Cerebellar nuclear complex (tissue), 1 donor: ENCODE measurements at places on chromosomes 1 and 21.
A peak's percentile ranks its signal among the peaks of the same experiment; 100 is the strongest.

- DNase-seq = no peak
Measured at GRCh38 chr1:232227306-232227705, 402.6 kb downstream of the SIPA1L2 start.

DNA sequence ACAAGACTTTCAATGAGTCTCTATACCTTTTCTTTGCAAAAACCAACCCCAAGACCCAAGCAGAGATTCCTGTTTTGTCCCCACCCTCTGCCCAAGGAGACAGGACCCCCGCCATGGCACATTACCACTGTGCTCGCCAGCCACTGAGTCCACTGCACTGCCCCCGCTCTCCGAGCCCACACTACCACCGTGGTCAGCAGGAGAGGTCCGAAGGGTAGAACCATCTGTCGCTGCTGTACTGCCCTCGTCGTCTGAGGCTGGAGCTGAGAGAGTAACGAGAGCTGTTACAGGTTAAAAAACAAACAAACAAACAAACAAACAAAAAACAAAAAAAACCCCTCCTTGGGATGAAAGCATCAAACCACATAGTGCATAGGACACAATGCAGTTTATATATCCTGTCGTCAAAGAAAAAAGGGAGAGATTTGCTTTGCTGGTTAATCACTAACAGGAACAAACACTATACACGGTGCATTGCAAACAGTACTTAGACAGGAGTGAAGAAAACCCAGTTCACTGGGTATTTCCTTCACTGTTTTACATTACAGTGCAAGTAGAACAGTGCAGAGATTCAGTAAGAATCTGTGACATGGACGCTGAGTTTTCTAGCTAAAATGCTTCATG, 71.0 kb downstream of the UBR4 start:
- DNase-seq = no peak

DNA sequence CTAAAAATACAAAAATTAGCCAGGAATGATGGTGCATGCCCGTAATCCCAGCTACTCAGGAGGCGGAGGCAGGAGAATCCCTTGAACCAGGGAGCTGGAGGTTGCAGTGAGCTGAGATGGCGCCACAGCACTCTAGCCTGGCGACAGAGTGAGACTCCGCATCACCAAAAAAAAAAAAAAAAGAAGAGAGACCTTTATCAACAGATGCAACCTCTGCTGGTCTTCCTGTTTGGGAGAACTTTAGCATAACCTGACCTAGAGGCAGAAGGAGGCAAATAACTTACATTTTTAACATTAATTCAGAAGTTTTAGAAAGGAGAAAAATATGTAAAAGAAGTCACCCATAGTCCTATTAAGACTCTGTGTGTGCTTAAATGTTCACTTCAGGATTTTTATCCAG, 32.4 kb downstream of the SLAMF1 start:
- no peak for DNase-seq

DNA sequence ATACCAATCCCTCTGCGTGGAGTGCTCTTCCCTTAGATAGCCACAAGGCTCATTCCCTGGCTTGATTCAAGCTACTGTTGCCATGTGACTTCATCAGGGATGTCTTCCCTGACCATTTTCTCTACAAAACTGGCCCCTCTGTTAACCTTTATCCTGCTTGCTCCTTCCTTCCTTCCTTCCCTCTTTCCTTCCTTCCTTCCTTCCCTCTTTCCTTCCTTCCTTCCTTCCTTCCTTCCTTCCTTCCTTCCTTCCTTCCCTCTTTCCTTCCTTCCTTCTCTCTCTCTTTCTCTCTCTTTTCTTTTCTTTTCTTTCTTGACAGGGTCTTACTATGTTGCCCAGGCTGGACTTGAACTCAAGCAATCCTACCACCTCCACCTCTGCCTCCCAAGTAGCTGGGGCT, 6.2 kb upstream of the RYR2 start:
- DNase-seq = no peak

DNA sequence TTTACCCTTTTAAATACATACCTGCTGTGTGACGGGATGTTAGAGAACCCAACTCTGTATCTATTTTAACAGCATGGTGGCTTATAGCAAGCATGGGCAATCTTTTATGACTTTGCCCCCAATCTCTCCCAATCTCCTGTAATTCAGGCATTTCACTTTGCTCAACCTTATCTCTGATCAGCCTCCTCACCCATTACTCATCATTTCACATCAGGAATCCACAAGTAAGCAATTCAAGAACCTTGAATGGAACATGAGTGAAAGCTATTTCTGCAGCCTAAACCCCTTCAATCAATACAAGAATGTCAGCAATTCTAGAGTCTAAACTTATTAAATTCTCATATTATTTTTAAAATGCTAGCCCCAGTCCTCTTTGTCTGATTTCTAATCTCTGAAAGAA, 199.8 kb downstream of the ST6GALNAC3 start:
- no peak for DNase-seq

- DNase-seq = no peak
Measured at GRCh38 chr1:87220993-87221392, 107.7 kb upstream of the LMO4 start.

GRCh38 chr1:181484821-181485220, 1.5 kb downstream of the CACNA1E start:
- DNase-seq = no peak

DNA sequence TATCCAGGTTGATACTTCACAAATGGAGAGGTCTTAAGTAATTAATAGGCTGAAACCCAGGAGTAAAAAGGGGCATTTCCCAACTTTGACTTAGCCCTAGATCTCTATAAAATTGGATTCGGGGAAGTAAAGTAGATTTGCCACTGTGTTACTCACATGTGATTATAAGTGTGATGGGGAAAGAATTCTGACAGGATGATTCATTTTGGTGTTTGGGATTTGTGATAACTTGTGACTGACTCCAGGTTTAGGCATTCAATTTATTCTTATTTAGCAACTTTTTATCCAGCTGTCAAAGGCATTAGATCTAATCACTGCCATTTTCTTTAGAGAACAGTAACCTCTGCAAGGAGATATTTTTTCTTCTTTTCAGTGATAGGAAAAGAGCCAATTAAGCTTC, 175.5 kb downstream of the ASTN1 start:
- DNase-seq = no peak

DNA sequence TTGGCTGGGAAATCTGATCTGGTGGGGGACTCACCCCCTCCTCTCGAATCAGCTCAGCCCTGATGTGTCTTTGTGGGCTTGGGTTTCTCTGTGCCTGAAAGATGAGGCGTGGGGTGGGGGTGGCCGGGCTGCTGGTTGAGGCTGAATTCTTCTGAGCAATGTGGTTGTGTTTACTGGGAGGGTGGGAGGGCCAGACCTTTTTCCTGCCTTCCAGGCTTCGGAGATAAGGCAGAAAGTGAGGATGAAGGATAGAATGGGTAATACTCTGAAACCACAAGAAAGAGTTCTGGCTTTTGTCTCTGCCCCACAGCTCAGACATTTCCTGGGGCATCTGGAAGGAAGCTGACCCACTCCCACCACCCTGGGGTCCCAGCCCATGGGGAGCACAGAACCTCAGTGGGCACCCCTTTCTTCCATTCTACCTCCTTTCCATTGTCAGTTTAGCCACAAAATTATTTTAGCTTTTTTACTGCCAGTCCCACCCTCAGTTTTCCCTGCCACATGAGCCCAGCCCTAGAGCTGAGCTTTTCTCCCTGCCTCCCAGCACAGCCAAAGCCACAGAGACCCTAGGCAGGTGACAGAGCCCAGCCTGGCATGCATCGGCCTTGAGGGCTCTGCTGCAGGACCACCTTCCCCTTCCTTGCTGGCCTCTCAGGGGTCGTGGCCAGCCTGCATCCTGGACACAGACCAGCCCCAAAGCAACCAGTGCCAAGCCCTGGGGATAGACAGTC, 11.2 kb downstream of the ALX3 start:
- DNase-seq = no peak

DNA sequence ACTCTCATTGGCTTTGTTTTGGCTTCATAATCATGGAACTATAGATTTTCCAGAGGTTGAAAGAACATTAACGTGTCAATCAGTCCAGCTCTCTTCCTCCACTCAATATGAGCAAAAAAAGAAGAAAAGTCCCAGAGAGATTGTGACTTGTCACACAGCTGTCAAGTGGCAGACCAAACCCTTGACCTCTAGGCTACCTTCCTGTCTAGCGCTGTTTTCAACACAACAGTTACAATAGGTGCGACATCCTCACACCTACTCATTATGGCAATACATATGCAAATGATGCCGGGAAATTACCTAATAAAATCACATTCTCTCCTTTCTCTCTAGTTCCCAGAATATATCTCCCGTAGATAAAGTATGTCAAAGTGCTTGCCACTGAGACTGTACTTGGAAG, 1.1 kb downstream of the WARS2 start:
- no peak for DNase-seq

DNA sequence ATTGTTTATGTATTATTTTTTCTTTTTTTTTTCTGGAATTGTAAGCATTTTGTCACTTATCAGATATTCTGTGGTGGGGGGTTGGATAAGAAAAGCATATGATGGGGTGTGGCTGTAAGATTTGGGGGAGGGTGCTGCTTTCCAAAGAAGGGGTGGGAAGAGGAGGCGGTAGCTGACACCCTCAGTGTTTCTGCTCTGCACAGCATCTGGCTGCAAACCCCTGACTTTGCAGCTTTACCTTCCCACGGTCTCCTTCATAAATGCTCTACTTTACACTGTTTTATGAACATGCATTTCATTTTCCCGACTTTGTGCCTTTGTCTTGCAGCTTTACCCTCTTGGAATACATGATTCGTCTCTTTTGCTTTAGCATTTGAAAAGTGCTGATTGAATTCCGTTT, 7.6 kb downstream of the FMN2 start:
- no peak for DNase-seq

GRCh38 chr1:62625415-62625814, 28.1 kb downstream of the ANGPTL3 start:
- no peak for DNase-seq

GRCh38 chr1:203626910-203627246, 246 bp downstream of the ATP2B4 start:
- DNase-seq = no peak

DNA sequence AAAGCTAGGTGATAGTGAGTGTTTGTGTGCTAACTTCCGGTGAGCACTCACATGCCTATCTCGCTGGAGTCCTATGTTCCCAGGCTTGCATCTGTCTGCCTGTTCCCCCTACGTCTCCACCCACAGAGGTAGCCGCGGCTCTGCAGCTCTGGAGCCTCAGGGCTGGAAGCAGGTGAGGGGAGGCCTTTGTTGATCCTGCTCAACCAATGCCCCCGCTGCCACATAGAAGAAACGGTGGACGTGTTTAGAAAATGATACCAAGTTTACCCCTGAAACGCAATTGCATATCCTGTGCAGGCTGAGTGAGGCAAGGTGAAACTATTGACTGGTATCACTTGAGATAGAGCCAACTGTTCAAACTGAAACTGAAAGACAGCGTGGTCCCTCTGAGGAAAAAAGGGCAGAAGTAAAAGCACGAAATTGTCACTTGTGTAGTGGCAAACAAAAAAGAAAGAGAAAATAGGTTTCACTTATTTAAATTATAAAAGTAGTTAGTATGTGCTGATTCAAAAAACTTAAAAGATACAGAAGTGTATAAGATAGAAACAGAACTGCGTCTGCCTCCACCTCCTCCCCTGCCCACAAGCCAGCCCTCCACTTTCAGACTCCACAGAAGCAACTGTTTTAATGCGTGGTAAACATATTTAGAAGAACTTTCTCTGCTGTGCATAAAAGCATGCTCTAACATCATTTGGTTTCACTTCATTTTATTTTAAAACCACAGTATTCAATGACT, 38.6 kb upstream of the ETS2 start:
- DNase-seq = no peak

GRCh38 chr1:224498574-224499170, 64.1 kb upstream of the WDR26 start:
- no peak for DNase-seq

DNA sequence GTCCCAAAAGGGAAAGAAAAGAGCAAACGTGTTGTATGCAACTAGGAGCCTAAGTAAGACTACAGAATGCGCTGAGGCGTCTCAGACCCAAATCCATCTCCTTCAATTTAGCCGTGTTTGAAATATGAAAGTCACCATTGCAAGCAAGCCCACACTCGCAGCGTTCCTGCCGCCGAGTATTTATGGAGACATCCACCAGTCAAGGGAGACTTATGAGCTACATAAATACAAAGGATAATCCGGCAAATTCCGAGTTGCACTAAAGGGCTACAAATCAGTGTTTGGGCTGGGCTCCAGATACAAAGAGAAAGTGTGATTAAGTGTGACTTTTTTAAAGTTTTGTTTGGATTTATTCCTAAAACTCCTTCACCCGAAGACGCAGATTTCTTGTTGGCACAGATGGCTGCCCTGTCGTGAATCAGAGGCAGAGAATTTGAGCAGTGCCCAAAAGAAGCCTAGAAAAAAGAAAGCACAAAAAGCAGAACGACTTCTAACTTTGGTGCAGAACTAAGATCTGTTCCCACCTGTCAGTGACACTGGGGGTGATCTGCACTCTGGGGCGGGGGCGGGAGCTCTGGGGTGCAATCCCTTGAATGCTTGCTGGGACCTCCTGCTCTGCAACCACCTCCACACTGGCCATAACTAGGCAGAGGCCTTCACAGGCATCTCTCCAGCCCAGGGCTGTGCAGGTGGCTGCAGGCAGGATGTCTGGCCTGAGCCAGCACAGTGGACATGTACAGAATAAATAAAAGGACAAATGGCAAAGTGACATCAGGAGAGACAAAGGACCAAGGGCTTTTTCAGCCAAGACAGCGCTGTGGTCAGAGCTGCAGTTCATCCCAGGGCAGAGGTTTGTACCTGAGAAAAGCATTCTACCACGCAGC, 489.7 kb downstream of the NPHP4 start:
- peak; percentile 70 for DNase-seq

DNA sequence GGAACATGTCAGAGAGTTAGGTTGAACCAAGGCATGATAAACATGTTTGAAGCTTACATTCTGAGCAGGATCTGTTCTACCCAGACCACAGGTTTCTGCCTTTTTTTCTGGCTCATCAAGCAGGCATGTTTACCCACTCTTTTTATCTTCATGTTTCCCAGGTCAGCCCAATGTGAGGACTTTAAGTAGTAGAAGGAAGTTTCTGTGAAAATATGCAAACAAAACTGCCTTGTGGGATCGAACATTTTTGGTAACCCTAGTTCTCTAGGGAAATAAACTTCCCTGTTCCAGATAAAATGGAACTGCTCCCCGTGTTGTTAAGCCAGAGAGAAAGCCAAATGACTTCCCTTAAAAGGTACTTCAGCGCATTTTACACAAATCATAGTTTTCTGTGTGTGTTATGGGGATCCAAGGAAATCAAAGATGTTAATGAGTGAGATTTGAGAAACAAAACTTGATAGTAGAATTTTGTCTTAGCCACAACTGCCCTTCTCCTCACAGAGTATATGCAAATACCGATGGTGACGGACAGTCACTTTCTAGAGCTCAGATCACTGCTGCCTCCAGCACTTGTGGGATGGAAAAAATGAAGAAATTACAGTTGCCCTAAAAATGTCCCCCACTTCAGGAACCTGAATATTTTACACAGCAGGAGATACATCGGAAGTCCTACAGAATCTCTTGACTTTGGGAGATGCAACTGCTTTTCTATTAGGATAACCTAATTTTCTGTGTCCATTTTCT, 765 bp upstream of the HIPK1 start:
- no peak for DNase-seq

DNA sequence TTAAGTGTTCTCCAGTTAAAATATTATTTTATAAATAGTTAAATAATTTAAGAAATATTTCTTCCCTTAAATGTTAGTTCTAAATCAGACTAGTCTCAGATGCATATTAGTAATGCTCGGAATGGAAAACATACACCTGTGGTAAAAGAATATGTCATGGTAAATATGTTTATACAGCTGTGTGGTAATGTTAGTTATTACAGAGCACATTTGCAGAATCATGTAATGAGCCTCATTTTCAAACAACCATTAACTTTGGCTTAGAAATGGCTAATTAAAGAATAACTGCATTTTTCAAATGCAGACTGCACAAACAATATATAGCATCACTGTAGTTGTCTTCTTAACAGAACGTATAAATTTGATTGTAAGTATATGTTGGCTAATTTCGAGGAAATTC, 90.3 kb downstream of the DISP1 start:
- DNase-seq = no peak
